Activated naive CD4-positive, alpha-beta T cell treated with Interleukin-2 at 50 U/mL for 16 hours (primary cell): ENCODE measurements at places on chromosomes 13 and 19.

DNA sequence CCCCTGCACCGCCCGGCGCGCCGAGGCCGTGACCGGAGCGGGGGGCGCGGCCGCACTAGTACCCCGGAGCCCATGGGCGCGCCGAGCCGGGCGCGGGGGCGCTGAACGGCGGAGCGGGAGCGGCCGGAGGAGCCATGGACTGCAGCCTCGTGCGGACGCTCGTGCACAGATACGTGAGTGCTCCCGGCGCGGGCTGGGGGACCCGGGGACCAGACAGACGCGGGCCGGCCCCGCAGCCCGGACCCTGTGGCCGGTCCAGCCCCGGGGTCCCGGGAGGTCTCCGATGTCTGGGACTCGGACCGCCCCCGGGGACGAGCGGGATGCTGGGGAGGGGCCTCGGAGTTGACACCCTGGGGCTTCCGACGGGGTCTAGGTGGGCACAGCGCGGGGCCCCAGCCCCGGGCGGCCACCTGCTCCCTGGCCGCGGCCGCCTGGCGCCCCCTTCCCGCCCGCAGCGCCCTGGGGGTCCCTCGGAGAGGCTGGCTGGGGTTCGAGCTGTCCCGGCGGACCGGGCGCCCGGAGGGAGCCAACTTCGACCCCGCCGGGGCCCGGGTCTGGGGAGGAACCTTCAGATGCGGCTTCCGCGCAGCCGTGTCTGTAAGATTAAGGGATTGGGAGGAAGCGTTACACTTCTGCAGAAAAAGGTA, 568 bp downstream of the ATP11A start:
- peak; percentile 31 for DNase-seq

- no peak for DNase-seq
These were observed 12.3 kb upstream of the ZNF180 start for GRCh38 chr19:44512326-44513298.

GRCh38 chr13:111548301-111548700, 227.9 kb downstream of the TEX29 start:
- no peak for DNase-seq

- peak; percentile 26 for DNase-seq
These were observed 2.2 kb downstream of the PNMA8B start for GRCh38 chr19:46493236-46494145.

DNA sequence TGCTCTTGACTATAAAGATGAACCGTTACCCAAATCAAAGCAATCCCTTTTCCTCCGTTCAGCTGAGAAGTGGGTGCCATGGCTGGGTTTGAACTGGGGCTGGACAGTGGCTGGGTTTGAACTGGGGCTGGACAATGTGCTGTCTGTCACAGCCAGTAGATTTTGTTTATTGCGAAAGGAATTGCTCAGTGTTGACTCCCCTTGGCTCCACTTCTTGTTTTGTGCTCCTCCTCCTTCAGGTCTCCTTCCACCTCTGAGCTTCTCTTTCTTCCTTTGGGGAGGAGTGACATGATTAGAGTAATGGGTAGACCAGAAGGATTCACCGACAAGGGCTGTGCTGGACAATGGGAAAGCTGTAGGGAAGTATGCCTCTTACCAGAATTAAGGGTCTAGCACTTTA, 19.4 kb upstream of the MBNL2 start:
- DNase-seq, result no peak

DNA sequence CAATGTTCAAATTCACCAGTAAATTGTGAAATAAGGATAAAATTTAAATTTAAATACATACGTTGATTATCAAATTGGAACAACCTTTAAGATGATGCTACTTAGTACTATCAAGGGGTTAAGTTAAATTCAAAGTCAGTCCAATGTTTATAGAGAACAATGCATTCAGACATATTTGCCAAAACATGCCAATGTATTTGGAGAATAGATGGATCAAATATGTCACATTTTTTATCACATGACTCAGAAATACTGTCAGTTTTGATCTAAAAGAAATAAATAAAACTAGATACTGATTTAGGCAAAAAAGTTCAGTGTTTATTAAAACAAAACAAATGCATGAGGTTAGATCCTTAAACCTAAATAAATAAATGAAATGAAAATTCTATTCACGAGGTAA, 281.2 kb downstream of the SLITRK5 start:
- no peak for DNase-seq

GRCh38 chr19:47766359-47766620, 12.2 kb upstream of the SELENOW start:
- DNase-seq, result no peak

- peak; percentile 2 for DNase-seq
These were observed 36.3 kb downstream of the MCF2L start for GRCh38 chr13:113005076-113005865.
